ENCODE measurements at places on chromosomes 12 and 14. TPM values are rescaled to one million over a fixed set of nuclear protein-coding genes. Genes with fewer than 3 reads are reported as not detected.

The DTX3 gene
- total RNA-seq, result 2.8 TPM

The GALNT16 gene
- total RNA-seq, result 0.28 TPM

The PRH2 gene
- 0.28 TPM for total RNA-seq

The SPRING1 gene
- total RNA-seq, result 16.4 TPM

The NINJ2 gene
- not detected for total RNA-seq

The NR2C1 gene
- 12.7 TPM for total RNA-seq

The OXA1L gene
- 40.0 TPM for total RNA-seq

The REC8 gene
- total RNA-seq, result 0.36 TPM

Data from IMR-90 (cell line).